H4 (cell line): ENCODE measurements at places on chromosomes 3 and 15. TPM values are rescaled to one million over a fixed set of nuclear protein-coding genes. Genes with fewer than 3 reads are reported as not detected.

- no peak for DNase-seq
These were observed 87.5 kb downstream of the ADAMTS17 start for GRCh38 chr15:100254285-100254684.

DNA sequence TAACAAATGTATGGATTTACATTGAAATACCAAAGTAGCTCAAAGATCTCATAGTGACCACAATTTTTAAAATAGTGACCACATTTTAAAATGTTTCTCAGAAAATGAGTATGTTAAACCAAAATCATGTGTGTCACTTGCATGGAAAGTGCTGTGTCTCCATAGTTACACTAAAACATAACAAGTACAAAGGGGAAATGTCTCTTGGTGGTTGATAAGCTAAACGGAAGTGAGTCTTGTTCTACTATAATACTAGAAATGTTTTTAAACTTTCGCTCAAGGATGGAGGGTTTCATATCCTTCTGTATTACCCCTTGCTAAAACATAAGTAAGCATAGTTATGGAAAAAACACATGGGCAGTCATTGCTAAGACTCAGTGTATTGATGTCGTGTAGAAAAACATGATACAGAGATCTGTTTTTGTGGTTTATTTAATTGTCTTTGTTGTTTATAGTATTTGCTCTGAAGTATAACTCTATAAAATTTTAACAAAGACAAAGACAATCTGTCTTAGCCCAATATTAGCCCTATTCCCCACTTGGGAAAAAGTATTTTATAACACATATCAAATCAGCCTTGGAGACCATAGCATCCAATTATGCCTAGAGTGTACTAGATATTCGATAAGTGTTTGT, 27.0 kb upstream of the DENND4A start:
- DNase-seq, result no peak

DNA sequence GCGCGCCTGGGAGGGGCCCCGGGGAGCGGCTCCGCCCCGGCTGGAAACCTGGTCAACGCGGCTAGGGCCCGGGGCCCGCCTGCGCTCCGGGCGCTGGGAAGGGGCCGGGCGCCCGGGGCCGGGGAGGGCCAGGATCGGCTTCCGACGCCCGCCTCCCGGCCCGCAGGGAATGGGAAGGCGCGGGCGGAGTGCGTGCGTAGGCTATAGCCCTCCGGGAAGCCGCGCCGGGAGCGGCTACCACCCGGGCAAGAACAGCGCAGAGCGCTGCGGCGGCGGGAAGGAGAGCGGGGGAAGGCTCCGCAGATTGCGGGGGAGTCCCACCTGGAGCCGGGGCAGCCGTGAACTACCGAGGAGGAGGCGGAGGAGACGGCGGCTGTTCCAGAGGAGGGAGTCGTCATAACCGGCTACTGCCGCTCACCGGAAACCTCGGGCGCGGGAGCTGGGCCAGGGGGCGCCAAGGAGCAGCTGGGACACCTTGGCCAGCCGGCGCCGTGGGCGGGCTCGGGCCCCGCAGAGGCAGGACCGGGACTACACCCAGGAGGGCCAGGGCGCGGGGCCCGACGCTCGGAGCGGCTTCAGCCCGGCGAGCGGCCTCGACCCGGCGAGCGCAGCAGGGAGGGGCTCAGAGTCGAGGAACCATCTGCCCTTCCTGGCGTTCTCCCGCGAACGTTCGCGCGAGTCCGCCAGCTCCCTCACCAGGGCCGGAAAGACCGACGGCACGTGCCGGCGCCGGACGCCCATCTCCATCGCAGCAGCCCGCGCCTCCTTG, at the start of gene EOGT:
Gene EOGT, minus strand, starts transcription at position 432 of the 769 bp plus-strand sequence. CDS start 3,838 bp downstream, outside the sequence.
- peak; percentile 56 for DNase-seq

Gene LDHAL6B
- not detected in 2 replicates for total RNA-seq

Gene ARNT2
- 3.3 and 5.3 TPM in 2 replicates for total RNA-seq

Gene RLBP1
- total RNA-seq, result not detected in 2 replicates

DNA sequence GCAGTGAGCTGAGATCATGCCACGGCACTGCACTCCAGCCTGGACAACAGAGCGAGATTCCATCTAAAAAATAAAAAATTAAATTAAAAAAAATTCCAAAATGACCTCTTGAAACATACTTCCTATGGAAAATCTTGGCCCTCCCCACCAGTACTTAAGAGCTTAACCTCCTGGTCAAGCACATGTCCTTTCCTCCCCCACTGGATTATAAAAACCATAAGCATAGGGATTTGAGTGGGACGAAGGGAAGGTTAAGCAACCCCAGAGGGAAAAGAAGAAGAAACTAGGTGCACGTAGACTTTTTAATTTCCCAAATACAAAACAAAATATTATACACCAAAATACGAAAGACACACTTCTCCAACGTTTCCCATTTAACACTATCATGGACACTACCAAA, 25.3 kb downstream of the SLC4A7 start:
- no peak for DNase-seq
